ENCODE measurements at places on chromosomes 3 and 15. TPM values are rescaled to one million over a fixed set of nuclear protein-coding genes. Genes with fewer than 3 reads are reported as not detected.

Gene CADM2
- 5.1 TPM for total RNA-seq

Gene C3orf22
- not detected for total RNA-seq

Gene SCAMP5
- 4.8 TPM for total RNA-seq

Gene AMT
- 20.5 TPM for total RNA-seq

Gene RHCG
- not detected for total RNA-seq

Gene MESP2
- total RNA-seq: under 0.01 TPM

Gene GOLGA8M
- total RNA-seq: 1.1 TPM

Gene TRIM42
- total RNA-seq: not detected

Gene MYZAP
- 0.27 TPM for total RNA-seq

Gene ATOSA
- 30.7 TPM for total RNA-seq

Gene UBL7
- total RNA-seq: 94.0 TPM

Gene NR2E3
- not detected for total RNA-seq

Gene PIERCE2
- 0.54 TPM for total RNA-seq

Gene CDCP1
- total RNA-seq: 14.0 TPM

Gene INSYN1
- total RNA-seq: not detected

Gene KPNA4
- 16.4 TPM for total RNA-seq

Gene TMEM158
- total RNA-seq: under 0.01 TPM

Gene CYP8B1
- not detected for total RNA-seq

Gene CRABP1
- 1.3 TPM for total RNA-seq

Gene SNX22
- total RNA-seq: 1.1 TPM

Gene COMMD4
- total RNA-seq: 81.3 TPM

Gene HGD
- not detected for total RNA-seq
